Activated naive CD4-positive, alpha-beta T cell treated with anti-CD3 and anti-CD28 coated beads, Interleukin-2, amount 50 U/mL, for 72 hours (primary cell): ENCODE measurements at places on chromosomes 11 and 22. TPM values are rescaled to one million over a fixed set of nuclear protein-coding genes. Genes with fewer than 3 reads are reported as not detected.

HBD gene
- 1.6 TPM for total RNA-seq

GRIA4 gene
- not detected for total RNA-seq

FAM180B gene
- total RNA-seq = not detected

KRTAP5-10 gene
- not detected for total RNA-seq

TMEM25 gene
- total RNA-seq = 20.5 TPM

TH gene
- total RNA-seq = not detected

CDON gene
- total RNA-seq = 2.8 TPM

KCNK4 gene
- total RNA-seq = 0.46 TPM

HTR3B gene
- not detected for total RNA-seq

IGLL5 gene
- not detected for total RNA-seq

DENND6B gene
- total RNA-seq = 4.3 TPM

CATSPER1 gene
- total RNA-seq = not detected

MMP12 gene
- not detected for total RNA-seq

CLNS1A gene
- total RNA-seq = 201 TPM

ARRB1 gene
- 28.9 TPM for total RNA-seq

FIBIN gene
- total RNA-seq = not detected

OR10A2 gene
- 0.10 TPM for total RNA-seq

PIWIL4 gene
- 0.35 TPM for total RNA-seq

CDC42BPG gene
- total RNA-seq = 0.76 TPM

ZBED4 gene
- 20.7 TPM for total RNA-seq

BAIAP2L2 gene
- 1.3 TPM for total RNA-seq

UBASH3B gene
- total RNA-seq = 26.0 TPM

OR51B5 gene
- total RNA-seq = 0.34 TPM

HOATZ gene
- not detected for total RNA-seq

SMIM35 gene
- not detected for total RNA-seq

CHST1 gene
- 0.18 TPM for total RNA-seq

MICAL2 gene
- total RNA-seq = 60.8 TPM

KLHL35 gene
- not detected for total RNA-seq

GDPD4 gene
- not detected for total RNA-seq

OR5P2 gene
- not detected for total RNA-seq

CDC42EP1 gene
- 0.09 TPM for total RNA-seq

CCDC87 gene
- 0.50 TPM for total RNA-seq

NF2 gene
- 30.6 TPM for total RNA-seq

OR4D5 gene
- not detected for total RNA-seq

RIMBP3C gene
- total RNA-seq = 0.25 TPM

OR10D3 gene
- not detected for total RNA-seq

MS4A4A gene
- not detected for total RNA-seq

MRE11 gene
- 53.1 TPM for total RNA-seq

OR52A1 gene
- not detected for total RNA-seq

TRIM49D1 gene
- not detected for total RNA-seq

TENM4 gene
- total RNA-seq = not detected

DGCR6 gene
- total RNA-seq = 1.1 TPM

CCDC81 gene
- total RNA-seq = 2.6 TPM

P2RX6 gene
- not detected for total RNA-seq
